ENCODE measurements at places on chromosomes 3 and 15.

DNA sequence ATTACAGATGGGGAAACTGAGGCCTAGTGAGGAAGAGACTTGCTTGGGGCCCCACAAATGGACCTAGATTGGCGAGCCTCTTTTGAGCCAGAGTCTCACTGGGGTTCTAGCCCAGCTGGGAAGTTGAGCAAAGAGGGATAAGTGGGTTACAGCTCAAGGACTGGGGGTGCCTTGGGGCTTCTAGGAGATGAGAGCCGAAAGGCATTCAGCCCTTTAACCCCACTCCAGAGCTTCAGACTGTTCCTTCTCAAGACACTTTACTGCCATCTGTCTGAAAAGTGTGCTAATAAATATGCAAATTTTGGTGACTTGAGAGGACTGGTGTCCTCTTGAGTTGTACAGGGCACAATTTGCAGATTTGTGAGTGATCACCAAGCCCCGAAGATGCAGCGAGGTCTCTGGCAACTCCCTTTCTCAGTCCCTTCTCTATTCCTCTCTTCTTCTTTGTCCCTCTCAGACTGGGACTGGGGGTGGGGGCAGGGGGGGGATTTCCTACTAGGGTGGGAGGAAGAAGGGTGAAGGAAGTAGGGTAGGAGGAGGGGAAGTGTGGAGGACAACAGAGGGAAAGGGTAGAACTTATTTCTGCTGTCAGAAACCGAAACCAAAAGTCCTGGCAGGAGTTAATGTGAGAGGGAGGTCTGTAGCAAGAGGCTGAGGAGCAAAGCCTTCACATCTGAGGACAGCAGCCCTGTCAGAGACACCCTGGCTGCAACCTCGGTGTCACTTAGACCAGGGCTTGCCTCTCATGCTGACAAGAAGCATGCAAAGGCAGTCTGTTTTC lies 16.2 kb upstream of the ANKDD1A start:
- DNase-seq: no peak

DNA sequence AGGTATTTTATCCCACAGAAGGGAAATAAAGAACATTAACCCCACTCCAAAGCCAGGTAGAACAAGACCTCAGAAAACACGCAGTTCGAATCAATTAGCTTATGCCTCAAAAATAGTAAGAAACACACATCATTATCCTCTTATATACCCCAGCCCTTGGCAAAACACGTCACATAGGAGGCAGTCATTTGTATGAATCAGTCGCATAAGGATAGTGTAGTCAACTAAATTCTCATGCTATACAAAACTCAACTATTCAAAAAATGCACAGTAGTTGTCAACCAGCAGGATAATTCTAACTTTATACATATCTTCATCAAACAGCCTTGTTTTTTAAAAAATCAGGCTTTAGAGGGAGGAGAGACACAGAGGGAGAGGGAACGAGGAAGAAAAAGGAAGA lies 298.4 kb downstream of the FOXP1 start:
- DNase-seq: no peak

- DNase-seq: no peak
These were observed 23.6 kb downstream of the SEC61A1 start for GRCh38 chr3:128075522-128076482.

- no peak for DNase-seq
These were observed 31.3 kb upstream of the SACM1L start for GRCh38 chr3:45657853-45658252.

DNA sequence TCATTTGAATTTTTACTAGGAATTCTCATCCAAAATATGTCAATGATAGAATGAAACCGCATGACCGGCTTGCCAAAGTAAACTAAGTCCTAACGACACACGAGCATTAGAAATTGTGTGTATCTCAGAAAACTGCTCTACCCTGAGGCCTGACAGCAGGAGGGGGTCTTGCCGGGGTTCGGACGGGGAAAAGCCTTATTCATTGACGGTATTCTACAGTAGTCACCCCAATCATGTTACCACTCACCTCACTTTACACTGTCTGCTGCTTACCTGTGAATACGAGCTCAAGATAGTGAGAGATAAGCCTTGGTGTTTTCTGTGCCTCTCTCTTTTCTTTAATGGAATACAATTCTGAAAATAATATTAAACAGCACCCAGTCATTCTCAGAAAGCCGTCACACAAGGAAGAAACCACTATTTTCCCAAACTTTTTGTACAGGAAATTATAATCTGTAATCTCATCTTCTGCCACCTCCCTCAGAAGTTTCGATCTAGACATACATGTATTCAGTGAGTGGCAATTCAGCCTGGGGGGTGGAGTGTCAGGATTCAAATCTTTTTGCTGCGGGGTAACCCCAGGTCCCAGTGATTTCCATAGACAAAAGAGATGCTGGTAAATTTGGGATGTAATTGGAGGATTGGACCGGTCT lies 492 bp upstream of the FAM43A start:
- no peak for DNase-seq
